ENCODE measurements at places on chromosomes 16 and 17.

- DNase-seq, result no peak
Observed at GRCh38 chr16:83903751-83904150, 4.8 kb downstream of the MLYCD start.

DNA sequence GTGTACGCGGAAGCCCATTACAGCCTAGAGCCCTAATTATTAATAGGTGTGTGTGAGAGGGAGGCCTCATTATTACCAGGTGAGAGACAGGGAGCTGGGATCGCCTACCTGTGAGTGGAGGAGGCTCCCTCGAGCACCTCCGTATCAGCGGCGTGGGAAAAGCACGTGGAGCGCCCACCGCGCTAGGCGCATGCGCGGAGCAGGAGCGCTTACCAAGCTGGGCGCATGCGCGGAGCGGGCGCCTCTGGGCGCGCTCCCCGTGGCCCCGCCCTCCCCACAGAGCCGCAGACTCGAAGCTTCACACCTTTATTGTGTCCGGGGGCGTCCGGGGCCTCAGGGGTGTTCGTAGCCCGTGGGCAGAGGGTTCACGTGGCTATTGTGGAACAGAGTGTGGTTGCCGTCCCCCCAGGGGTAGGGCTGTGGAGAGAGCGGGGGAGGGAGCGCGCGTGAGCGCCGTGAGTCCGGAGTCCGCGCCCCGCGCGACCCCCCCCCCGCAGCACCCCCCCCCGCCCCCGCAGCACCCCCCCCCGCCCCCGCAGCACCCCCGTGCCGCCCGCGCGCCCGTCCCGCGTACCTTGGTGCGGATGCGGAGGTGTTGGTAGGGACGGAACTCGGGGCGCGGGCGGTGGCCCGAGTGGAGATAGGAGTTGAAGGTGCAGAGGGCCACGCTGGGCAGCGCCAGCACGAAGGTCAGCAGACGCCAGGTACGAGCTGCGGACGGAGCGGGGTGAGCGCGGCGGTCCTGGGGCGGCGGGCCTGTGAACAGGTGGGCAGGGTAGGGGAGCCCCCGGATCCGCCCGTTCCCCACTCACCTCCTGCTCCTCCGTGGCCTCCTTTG lies 500 bp downstream of the COX6A2 start:
- DNase-seq, result no peak

DNA sequence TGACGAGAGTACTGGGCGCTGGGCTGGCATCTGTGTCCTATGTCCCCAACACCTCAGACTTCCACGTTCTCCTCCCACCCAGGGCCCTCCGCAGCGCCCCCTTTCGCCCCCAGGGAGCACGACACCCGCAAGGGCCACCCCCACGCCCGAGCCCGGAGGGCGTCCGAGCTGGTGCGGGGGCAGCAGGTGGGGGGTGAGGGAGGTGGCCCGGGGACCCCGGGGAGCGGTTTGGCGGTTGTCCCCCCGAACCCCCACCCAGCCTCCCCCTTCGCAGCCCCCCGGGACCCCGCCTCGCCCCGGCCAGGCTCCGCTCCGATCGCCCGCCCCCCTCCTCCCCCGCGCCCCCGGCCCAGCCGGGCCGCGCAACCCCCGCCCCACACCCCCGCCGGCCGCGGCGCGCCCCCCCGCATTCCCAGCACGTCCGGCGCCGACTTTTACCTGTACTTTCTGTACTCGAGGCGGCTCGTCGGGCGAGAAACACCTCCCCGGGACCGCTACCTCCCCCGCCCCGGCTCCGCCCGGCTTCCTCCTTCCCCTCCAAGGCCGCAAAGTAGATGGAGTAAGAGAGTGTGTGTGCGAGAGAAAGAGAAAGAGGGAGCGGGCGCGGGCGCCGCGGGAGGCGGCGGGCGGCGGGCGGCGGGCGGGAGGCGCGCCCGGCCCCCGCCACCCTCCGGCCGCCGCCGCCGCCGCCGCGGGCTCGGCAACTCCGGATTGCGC lies 901 bp downstream of the CDYL2 start:
- peak; percentile 17 for DNase-seq

DNA sequence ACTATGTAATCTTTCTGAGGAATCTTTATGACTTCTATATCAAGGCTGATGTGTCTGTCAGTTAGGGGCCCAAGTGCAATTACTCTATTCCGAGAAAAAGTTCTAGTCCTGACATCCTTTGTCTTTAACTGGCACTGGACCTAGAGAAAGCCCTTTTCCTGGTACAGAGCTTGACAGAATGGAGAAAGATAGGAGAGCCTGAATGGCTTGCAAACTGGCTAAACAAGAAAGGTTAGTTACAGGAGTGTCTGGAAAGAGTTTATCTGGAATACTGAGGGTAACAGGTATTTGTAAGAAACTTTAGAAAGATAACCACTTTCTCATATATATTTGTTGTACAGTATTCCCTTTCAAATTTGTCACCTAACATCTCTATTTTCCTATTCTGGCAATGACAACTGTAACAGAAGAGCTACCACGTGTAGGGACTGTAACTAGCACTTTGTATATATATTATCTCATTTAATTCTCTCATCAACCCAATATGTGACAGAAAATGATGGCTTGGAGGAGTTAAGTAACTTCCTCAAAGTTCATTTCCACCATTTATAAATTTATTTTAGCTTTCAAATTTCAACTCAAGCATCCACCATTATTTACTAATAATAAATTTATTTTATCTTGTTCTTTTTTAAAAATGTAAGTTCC lies 97.4 kb upstream of the C17orf78 start:
- DNase-seq, result no peak

- DNase-seq, result no peak
Observed at GRCh38 chr16:65657071-65657494, 535.2 kb upstream of the CDH11 start.

DNA sequence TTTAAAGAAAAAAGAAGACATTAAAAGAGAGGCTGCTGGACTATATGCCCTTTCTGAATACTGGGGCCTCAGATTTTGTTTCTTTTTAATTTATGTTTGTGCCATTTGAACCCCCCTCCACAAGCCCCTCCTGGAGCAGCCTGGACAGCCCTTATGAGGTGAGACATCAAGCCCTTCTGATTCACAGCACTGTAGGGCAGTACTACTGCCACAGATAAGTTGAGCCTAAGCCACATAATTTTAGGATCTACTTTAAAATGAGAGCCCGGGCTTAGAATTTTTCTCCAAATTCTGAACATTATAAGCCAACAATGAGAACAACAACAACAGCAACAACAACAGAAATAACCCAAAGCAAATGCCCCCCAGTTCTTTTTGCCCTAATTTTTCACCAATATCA lies 256.9 kb upstream of the SALL1 start:
- no peak for DNase-seq

DNA sequence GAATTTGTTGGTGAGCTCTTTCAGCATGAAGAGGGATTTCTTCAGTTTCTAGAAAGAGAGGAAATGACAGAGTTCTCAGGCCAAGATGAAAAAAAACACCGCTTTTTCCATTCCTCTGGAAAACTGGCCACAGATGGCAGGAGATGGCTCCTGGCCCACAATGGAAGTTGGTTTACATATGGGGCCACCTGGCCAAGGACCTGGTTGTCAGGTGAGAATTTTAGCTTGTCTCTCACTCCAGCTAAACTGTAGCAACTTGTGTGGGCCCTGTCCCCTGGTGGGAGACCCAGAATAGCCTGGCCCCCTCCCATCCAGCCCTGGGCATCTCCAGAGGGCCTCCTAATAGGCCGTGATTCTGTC lies 33.6 kb downstream of the LGALS9 start:
- no peak for DNase-seq

GRCh38 chr17:2830678-2831077 lies 34.4 kb downstream of the RAP1GAP2 start:
- DNase-seq, result no peak

DNA sequence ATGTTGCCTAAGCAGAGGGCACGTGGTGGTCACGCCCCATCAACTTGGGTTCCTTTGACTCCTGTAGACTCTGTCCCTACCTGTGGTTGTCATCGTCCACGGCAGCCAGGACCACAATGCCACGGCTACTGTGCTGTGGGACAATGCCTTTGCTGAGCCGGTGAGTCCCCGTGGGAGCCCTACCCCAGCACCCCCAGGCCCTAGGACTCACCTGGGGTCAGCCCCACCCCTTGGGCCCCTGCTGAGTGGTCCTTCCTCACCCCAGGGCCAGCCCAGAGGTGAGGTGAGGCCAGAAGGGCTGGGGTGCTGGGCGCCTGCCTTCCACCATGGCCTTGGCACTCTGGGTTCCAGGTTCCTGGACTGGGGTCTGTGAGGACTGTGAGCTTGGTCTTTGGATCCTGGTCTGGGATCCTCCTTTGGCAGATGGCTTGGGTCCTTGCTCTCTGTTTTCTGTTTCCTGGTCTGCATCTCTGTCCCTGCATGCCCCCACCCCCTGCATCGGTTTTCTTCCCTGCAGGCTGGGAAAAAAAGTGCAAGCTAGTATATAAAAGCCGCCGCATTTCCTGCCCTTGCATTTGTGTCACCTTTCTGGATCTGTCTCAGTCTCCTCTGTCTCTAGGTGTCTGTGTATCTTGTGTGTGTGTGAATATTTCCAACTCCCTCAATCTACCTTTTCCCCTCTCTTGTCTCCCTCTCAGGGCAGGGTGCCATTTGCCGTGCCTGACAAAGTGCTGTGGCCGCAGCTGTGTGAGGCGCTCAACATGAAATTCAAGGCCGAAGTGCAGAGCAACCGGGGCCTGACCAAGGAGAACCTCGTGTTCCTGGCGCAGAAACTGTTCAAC lies 17.5 kb downstream of the STAT5A start:
- no peak for DNase-seq

DNA sequence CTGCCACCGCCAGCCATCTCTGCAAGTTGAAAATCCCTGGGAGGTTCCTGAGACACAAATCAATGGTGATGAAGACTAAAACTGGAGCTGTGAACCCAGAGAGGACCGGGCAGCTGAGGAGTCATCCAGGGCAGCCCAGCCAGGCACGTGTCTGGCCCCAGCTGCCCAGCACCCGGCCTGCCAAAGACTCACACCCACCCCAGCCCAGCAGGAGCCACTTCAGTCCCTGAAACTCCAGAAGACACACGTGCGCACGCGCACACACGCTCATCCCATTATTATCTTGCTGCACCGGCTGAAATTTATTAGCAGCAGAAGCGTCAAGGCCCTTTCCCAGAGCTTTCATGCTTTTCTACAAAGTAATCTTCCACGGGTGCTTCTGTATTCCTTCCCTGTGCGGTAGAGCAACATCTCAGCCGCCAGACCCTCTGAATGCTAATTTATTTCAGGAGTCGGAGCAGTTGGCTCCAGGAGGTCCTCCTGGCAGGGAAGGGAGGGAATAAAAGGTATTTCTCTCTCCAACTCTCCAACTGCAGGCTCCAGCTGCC lies 59.8 kb upstream of the RBFOX3 start:
- no peak for DNase-seq

GRCh38 chr17:44083250-44083849 lies 12.8 kb downstream of the G6PC3 start:
- no peak for DNase-seq

DNA sequence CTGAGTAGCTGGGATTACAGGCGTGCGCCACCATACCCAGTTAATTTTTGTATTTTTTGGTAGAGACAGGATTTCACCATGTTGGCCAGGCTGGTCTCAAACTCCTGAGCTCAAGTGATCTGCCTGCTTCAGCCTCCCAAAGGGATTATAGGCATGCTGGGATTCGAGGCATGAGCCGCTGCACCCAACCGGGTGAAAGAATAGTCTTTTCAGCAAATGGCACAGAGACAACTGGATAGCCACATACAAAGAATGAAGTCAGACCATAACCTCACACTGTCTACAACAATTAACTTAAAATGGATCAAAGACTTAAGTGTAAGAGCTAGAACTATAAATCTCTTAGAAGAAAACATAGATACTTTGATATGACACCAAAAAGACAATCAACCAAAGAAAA lies 67.6 kb downstream of the TBC1D16 start:
- DNase-seq, result no peak

DNA sequence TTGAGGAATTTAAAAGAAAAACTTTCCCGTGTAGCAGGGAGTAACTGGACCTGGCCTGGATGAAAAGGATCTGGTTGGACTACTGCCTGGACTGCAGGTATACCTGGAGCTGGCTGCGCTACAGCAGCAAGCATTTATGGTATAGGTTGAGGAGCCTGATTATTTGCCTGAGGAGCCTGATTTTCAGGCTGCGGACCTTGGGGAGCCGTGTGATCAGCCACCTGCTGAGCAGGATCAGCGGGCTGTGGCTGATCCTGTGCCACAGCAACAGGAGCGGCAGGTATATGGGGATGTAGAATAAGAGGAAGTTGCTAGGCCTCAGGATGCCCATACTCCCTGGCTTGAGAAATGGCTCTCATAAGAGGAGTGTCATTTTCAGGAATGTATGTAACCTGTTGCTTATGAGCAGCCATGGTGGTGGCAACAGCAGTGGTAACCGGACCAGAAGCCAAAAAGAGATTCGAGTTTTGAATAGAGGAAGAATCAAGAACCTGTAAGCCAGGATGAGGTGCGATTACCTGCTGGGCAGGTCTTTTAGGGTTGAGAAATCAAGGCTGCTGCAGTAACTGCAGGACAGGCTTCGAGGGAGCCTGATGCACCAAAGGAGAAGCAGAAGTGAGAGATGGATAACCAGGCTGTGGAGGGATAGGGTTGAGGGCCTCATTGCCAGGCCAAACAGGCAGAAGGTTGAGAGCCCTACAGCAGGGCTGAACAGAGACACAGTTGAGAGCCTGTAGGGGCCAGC lies 60.9 kb upstream of the ARL4D start:
- no peak for DNase-seq

Measured in KBM-7 (cell line).